ENCODE measurements at places on chromosomes 2 and 18. TPM values are rescaled to one million over a fixed set of nuclear protein-coding genes. Genes with fewer than 3 reads are reported as not detected.

The KCNK3 gene
- 0.71 TPM for total RNA-seq

The MAP2 gene
- total RNA-seq: 7.4 TPM

The ZNF532 gene
- total RNA-seq: 11.6 TPM

DNA sequence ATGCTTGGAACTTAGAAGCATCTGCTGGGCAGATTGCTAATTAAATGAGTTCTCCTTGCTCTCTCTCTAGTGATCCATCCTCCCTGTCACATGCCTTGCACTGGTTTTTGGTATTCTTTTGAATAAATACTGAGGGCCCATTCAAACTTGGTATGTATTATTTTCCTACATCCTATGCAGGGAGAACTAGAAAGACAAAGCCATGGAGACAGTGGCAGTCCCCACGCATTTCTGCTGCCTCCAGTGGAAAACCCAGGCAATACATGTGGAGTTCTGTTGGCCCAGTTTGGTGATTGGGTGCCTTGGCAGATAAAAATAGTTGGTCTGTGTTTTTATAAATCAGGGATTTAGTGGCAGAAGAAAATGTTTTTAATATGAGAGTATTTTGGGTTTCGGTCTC, 68.7 kb downstream of the DIS3L2 start:
- DNase-seq: no peak
- H3K4me1 ChIP-seq: no peaks in the 10 kb centered on the region
- H3K4me3 ChIP-seq: no peak overlapping the region
- H3K27me3 ChIP-seq: no peaks in the 10 kb centered on the region

DNA sequence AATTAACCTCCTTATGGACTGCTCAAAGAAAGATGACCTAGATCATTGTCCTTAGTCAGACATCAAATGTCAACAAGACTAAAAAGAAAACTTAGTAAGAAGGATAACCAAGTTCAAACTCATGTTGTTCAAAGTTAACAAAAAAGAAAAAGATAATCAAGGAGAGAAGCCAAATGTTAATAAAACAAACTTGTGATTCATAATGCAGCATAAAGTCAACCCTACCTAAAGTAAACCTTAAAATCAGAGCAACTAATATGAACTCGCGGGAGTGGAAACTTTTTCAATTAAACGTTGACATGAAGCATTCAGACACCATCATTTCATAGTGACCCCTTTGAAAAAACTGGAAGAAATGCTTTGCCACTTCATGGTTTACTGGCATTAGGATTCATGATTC, 52.9 kb downstream of the DNER start:
- H3K36me3 ChIP-seq: no peaks in the 10 kb centered on the region
- H3K4me3 ChIP-seq: no peak overlapping the region
- H3K4me1 ChIP-seq: peaks cover 6% of the 10 kb centered on the region
- no peak overlapping the region for H3K27ac ChIP-seq
- no peak for DNase-seq
- H3K27me3 ChIP-seq: no peaks in the 10 kb centered on the region

GRCh38 chr2:135022952-135023880, 24.0 kb downstream of the MAP3K19 start:
- no peak overlapping the region for H3K27ac ChIP-seq
- no peaks in the 10 kb centered on the region for H3K4me1 ChIP-seq
- no peak overlapping the region for H3K4me3 ChIP-seq
- H3K36me3 ChIP-seq: no peaks in the 10 kb centered on the region

DNA sequence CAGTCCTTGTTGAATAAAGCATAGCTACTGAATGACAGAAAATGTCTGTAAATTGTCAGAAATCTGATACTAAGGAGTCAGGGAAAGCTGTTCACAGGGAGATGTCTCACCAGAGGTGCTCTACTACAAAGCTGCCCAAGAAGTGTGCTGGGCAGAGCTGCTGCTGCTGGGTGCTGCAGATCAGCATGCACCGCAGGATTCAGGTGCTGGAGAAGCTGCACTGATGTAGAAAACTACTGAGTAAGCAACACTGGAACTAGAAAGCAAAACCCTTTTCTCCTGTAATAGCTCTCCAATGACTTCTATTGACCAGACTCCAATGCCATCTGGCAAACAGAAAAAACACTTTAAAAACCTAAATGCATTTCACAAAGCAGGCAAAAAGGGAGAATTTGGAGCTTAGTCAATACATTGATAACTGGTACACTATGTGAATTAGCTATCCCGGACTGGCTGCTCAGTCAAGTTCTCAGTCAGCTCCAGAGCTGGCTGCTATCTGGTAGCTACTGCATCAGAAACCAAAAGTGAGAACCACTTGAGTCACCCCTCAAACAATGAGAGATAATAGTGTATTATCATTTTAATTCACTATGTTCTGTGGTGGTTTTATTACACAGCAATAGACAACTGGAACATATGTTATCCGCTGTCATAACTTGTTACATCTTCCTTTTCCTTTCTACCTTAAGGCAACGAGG, 493.1 kb downstream of the CPS1 start:
- H3K4me1 ChIP-seq: no peaks in the 10 kb centered on the region
- no peak overlapping the region for H3K4me3 ChIP-seq
- no peaks in the 10 kb centered on the region for H3K36me3 ChIP-seq
- no peak for DNase-seq

DNA sequence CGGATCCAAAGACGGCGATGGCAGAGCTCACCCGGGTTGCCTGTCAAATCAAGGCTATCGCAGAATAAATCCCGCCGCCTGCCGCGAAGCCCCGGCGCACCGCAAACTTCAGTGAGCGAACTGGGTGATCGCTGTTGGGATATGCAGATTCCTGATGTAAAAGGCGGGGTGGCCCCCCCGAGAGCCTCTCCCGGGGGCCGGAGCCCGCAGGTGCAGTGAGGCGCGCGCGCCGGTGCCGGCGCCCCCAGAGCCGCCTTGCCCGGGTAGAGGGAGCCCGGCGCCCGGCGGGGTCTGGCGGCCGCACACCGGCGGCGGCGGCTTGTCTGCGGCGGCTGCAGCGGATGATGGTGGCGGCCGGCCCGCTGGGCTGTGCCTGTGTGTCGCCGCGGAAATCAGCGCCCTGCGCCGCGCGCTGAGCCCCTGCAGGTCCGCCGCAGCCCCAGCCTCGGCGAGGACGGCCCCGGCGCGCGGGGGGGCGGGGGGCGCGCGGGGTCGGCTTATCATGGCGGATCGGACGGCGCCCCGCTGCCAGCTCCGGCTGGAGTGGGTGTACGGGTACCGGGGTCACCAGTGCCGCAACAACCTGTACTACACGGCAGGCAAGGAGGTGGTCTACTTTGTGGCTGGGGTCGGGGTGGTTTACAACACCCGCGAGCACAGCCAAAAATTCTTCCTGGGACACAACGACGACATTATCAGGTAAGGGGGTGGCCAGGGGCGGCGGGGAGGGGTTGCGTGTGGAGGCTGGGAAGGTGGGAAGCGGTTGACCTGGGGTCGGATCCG, 1.3 kb downstream of the EML6 start:
- DNase-seq: no peak
- H3K4me3 ChIP-seq: no peak overlapping the region
- no peaks in the 10 kb centered on the region for H3K27me3 ChIP-seq
- H3K36me3 ChIP-seq: no peaks in the 10 kb centered on the region

- no peak overlapping the region for H3K4me3 ChIP-seq
- H3K4me1 ChIP-seq: no peaks in the 10 kb centered on the region
- DNase-seq: no peak
- H3K27me3 ChIP-seq: no peaks in the 10 kb centered on the region
Measured at GRCh38 chr2:179096090-179096489, 46.2 kb upstream of the CCDC141 start.

GRCh38 chr2:170680172-170680941, 34.8 kb upstream of the SP5 start:
- H3K27me3 ChIP-seq: no peaks in the 10 kb centered on the region
- no peak overlapping the region for H3K27ac ChIP-seq
- no peak overlapping the region for H3K4me3 ChIP-seq
- no peak for DNase-seq

- H3K27me3 ChIP-seq: peaks cover 43% of the 10 kb centered on the region
- H3K4me3 ChIP-seq: no peak overlapping the region
- DNase-seq: no peak
- no peak overlapping the region for H3K27ac ChIP-seq
- H3K4me1 ChIP-seq: no peaks in the 10 kb centered on the region
Measured at GRCh38 chr18:57296336-57296735, 56.0 kb upstream of the ST8SIA3 start.

DNA sequence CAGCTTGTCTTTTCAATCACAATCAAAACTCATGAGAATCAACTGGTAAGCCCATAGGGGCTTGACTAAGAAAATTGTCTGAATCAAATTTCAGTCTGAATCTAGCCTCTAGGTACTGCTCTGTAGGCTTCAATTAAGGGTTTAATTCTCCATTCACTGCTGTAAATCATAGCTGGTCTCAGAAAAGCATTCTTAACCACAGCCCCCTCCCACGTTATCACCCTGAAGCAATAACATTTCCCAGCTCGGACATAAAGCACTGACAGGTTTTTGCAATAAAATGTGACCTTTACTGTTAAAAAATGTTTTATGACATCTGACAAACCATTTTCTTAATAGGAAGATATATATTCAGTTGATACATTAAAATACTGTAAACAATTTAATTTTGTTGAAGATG, 55.0 kb downstream of the LRP1B start:
- no peak overlapping the region for H3K27ac ChIP-seq
- H3K4me3 ChIP-seq: no peak overlapping the region
- no peaks in the 10 kb centered on the region for H3K4me1 ChIP-seq
- no peaks in the 10 kb centered on the region for H3K27me3 ChIP-seq
- H3K36me3 ChIP-seq: no peaks in the 10 kb centered on the region
- DNase-seq: no peak

DNA sequence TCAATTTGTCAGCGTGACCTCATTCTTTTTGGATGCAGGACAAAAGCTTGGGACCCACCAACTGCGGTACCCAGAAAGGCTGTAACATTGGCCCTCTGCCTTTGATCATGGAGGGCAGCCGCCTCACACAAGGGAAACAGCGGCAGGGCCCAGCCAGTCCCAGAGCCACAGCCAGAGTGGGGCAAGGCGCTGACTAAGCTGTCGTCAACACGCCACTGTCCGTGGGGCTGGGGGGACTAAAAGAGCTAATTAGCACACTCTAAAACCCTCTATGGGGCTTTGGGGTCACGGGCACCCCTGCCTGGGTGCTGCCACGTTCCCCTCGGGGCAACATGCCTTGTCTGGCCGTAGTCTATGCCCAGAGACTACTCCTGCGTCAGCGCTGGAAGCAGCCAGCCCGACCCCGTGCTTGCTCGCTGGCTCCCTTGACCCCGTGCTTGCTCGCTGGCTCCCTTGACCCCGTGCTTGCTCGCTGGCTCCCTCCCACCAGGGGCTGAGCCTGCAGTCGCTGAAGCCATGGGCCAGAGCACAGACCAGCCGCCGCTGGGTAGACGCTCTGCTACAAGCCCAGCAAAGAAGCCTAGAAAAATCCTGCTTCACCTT, 598.4 kb downstream of the MBD2 start:
- no peak for DNase-seq
- no peaks in the 10 kb centered on the region for H3K36me3 ChIP-seq
- no peak overlapping the region for H3K27ac ChIP-seq
- no peaks in the 10 kb centered on the region for H3K27me3 ChIP-seq

DNA sequence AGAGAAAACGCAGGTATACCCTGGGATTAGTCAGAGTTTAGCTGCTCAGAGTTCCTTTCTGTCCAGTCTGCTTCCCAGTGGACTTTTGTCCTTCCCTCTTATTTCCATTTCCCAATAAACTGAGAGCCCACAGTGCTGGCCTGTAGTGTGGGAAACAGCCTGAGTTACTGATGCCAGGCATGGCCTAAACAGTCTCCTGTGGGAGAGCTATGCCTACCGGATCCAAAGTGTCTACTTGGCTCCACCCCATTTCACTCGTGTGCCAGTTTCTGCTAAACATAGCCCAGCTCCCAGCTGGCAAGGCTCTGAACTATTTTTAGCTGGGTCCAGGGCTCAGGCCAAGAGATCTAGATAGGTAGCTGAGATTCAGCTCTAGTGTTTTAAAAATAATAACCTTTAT, 15.6 kb upstream of the PPP1CB start:
- no peaks in the 10 kb centered on the region for H3K36me3 ChIP-seq
- H3K4me3 ChIP-seq: no peak overlapping the region
- no peak for DNase-seq
- H3K27ac ChIP-seq: no peak overlapping the region
- H3K27me3 ChIP-seq: no peaks in the 10 kb centered on the region
- H3K4me1 ChIP-seq: peaks cover 10% of the 10 kb centered on the region

DNA sequence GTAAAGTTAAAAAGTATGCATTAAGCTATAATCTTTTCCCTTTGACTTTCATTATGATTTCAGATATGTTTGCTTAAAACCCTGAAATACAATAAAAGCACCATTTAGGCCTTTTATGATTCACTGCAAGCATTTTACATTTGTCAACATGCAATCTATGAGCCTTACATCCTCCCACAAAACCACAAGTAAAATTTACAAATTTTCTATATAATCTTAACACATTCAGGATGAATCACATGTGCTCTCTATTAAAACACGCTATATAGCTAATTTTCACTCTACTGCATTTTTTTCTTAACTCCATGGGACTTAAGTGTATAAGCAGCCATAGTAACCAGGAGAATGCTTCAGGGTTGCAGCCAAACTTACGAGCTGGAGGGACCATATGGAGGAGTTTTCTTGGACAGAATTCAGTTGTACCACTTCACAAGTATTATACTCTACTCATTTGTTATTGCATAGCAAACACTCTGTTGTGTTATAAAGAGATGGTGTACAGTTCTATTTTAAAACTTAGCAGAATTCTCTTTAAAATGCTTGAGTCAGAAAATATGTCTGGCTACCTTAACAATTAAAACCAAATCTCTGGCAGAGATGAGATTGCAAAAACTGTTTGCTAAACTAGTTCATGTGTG, 293.2 kb downstream of the ALK start:
- H3K4me1 ChIP-seq: no peaks in the 10 kb centered on the region
- no peak for DNase-seq
- no peak overlapping the region for H3K27ac ChIP-seq
- no peaks in the 10 kb centered on the region for H3K36me3 ChIP-seq
- no peak overlapping the region for H3K4me3 ChIP-seq
- peaks cover 74% of the 10 kb centered on the region for H3K27me3 ChIP-seq

- H3K36me3 ChIP-seq: no peaks in the 10 kb centered on the region
- H3K27me3 ChIP-seq: no peaks in the 10 kb centered on the region
- peak overlapping the region; percentile 91 for H3K27ac ChIP-seq
- no peak for DNase-seq
- H3K4me3 ChIP-seq: no peak overlapping the region
Measured at GRCh38 chr2:28277466-28277865, 115.2 kb upstream of the FOSL2 start.

All from HCT116 (cell line).